Stimulated activated CD4-positive, alpha-beta T cell treated with anti-CD3 and anti-CD28 coated beads, Interleukin-1b, Interleukin-23, amount 100 ng/mL, for 1 hour (primary cell): ENCODE measurements at places on chromosomes 3 and 15.
A peak's percentile ranks its signal among the peaks of the same experiment; 100 is the strongest.

DNA sequence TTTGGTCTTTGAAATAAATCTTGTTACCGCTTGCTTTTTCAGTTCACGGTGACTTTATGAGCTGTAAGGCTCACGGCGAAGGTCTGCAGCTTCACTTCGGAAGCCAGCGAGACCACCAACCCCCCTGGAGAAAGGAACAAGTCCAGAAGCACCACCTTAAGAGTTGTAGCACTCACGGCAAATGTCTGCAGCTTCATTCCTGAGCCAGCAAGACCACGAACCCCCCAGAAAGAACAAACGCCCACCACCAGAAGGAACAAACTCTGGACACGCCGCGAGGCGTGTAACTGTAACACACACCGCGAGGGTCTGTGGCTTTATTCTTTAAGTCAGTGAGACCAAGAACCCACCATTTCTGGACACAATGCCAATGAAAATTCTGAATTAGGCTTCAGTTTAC lies 28.8 kb downstream of the GOLGA6A start:
- DNase-seq: no peak

DNA sequence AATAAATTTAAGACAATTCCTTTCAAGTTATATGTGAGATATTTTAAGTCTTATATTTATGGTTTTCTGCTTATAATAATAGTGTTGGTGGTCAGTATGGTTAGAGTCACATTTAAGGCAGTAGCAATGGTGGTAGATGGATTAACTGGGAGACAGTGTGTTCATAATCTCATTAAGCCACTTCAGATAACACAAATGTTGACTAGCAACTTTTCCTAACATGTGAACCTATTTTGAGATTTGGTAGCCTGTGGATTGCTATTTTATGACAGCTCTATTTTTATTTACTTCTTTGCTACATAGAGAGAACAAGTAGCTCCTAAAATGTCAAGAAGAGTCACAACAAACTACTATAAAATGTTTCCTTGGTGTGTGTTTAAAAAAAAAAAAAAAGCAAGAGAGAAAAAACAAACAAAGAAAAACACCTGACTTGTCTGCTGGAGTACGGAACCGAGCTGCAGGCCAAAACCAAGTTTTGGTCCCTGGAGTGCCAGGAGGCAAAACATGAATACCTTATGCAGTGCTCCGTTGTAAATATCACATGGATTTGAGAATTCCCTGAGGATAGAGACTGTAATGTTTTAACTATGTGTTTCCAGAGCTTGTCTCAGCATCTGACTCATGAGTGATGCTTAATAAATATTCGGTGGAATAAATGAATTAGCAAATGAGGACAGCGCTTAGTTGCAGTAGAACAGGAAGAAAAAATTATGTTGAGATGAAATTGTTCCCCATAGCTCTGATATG lies 457.1 kb upstream of the ROBO2 start:
- DNase-seq: no peak

- no peak for DNase-seq
These were observed 612.2 kb downstream of the RBMS3 start for GRCh38 chr3:29892976-29893554.

DNA sequence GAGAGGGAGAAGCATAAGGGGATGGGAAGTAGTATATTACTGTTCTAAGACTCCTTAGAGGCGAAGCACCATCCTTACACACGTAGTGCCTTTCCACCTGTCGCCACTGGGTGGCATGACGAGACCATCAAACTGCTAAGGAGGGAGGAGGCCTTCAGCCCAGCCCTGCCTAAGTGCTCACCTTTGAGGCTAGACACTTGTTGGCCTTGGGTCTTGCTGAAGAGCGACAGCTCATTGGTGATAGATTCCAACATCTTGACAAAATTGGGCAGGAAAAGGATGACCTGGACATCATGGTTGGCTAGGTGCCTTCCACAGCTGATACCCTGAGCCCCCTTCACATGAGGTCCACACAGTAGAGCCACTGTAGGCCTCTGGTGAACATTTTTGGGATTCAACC lies 19.6 kb downstream of the CLK3 start:
- DNase-seq: peak; percentile 56

DNA sequence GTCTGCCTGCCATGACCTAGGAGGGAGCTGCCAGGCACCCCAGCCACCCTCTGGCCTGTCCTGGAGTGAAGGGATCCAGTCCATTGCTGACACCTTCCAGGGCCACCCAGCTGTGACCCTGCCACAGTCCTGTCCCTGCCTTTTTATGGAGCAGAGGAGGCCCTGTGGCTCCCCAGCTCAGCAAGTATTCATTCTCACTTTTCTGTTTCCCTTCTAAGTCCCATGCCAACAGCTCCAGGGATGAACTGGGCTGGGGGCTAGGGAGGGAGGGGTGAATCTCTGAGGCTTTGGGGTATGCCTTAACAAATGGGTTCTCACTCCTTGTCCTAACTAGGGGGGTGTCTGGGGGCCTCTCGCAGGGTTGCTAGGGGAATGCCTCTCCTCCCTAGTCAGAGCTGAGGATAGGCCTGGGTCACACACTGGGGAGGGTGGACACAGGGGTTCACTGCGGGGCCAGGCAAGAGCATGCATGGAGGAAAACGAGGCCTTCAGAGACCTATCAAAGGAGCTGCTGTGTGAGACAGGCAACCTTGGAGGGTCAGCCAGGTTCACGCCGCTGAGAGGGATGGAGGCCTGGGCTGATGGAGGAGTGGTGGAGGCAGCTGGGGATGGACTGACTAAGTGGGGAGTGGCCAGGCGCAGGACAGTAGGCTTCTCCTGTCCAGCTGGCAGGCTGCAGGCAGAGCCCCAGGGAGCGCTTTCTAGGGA lies 31.8 kb downstream of the EPHB3 start:
- no peak for DNase-seq

DNA sequence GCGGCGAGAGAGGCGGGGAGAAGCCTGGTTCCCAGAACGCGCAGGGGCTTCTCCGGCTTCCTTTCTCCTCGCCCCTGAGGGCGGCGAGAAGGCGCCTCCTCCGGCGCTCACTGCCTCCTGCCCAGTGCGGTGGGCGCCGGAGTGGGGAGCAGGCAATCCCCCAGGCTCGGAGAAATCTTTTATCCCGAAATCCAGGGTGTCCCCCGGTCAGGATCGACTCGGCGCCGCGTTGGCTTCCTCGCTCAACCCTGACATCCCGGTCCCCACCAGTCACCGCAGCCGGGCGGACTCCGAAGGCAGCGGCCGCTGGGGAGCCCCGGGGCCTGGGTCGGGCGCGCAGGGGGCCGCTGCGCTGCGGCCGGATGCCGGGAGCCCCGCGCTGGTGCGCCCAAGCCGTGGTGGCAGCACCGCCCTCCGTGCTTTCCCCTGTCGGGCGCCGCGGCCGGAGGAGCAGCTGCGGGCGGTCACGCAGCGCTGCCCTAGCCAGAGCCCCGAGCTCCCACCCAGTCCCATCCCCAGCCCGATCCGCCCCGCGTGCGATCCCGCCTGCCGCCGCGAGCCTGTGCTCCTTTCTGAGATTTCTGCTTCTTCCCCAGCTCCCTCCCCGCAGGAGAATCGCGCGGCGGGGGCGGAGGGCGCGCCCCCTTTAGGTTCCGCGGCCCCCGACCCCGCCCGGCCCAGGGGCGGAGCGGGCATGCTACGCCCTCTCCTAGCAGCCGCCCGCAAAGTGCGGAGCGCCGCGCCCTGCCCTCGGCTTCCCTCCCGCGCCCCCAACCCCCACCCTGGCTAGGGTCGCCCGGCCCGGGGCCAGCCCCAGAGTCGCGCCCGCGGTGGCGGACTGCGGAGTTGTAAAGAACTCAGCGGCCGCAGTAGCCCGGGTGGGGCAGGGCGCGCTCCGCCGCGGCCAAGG lies 683 bp upstream of the CACNA2D3 start:
- DNase-seq: no peak

GRCh38 chr15:100764778-100765466 lies 114.7 kb upstream of the ALDH1A3 start:
- no peak for DNase-seq

- no peak for DNase-seq
These were observed 36.6 kb downstream of the CPN2 start for GRCh38 chr3:194314388-194315068.

DNA sequence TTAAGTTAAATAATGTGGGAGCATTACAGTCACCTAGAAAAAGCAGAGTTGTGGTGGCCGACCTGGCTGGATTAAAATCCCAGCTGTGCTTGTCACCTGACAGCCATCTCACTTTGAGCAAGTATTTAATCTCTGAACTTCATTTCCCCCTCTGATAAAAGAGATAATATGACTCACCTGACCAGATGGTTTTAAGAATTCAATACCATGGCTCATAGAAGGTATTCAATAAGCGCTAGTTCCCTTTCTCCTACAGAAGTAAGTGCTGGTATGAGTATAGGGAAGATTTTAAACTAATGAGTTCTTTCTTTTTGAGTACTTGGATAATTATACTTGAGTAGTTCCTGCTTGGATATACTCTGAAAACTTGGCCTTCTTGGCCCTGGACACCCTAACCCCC lies 325.5 kb downstream of the IL5RA start:
- DNase-seq: no peak

GRCh38 chr3:174884776-174885568 lies 25.8 kb downstream of the NAALADL2 start:
- no peak for DNase-seq

DNA sequence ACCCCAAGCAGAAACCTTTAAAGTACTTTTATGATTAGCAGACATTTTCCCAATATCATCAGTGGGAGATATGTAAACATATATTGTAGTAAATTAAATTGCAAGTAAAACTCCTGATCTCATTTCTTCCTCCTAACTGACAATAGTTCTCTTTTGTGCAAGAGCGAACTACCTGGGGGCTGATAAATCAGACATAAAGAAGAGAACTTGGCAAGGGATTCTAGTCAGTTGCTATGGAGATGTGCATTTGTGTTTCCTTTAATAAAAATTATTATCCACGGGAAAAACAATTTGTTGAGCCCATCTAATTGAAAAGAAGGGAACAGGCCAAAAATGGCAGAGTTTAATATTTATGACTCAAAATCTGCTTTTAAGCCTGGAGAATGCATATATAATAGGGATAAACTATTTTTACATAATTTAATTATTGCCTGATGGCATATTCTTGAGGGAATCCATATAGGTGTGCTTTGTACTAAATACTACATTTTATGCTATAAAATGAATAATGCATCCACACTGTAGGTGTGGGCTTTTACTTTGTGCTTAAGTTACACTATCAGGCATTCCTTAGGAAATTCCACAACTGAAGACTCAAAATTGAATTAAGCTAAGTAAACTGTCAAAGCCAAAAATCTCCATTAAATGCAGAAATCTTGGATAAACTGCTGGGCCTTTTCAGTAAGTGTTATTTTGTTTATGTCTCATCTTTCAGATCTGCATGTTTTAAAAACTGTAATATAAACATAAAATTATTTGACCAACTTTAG lies 258.1 kb downstream of the ERC2 start:
- no peak for DNase-seq

GRCh38 chr15:72319360-72319984 lies 485 bp downstream of the CELF6 start:
- DNase-seq: peak; percentile 7

- no peak for DNase-seq
These were observed 10.6 kb upstream of the PARL start for GRCh38 chr3:183895296-183895695.
